ENCODE measurements at places on chromosomes 2 and 18.

DNA sequence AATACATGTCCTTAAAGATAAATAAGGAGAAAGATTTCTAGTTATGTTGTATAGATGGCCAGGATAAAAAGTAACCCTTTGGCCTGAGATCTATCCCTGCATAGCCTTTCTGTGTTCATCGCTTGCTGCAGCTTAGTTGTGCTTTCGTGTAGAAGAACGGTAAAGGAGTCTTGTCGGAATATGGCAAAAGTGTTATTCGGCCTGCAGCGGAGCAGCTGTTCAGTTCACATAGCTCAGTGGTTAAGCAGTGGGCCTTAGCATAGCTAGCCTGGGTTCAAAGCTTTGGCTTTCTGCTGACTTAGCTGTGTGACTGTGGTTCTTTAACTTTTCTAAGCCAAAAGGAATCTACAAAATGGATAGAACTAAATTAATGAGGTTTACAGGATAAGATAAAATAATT, 55.4 kb downstream of the MALT1 start:
- DNase-seq, result no peak

DNA sequence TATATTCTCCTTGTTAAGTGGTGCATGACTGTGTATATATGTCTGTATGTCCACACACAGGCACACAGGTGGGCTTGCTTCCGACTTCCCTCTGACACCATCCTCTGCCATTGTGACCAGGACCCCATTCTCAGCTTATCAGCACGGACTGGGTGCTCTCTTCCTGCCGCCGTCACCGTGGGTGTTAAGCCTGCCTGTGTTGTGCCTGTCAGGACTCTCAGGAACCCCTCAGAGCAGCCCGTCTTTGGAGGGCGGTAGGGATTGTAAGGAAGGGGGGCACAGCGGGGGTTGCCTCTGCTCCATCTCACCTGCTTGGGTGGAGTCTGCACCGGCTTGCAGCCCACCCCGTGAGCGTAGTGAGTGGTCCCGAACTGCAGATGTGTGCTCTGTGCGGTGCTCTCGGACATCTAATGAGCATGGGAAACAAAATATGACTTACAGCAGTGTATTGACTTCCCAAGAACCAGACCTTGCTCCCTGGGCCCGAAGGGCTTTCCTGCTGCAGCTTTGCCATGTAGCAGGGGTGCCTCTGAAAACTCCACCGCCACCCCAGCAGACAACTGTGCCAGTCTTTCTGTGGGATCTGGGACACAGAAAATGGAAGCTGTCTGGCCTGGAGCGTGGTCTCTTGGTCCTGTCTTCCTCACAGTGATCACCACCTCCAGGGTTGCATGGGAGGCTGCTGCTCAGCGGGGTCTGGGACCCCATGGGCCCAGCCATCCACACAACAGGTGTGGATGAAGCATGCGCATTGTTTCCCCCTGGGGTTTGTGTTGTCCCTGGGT, 58.9 kb downstream of the SH3RF3 start:
- no peak for DNase-seq

DNA sequence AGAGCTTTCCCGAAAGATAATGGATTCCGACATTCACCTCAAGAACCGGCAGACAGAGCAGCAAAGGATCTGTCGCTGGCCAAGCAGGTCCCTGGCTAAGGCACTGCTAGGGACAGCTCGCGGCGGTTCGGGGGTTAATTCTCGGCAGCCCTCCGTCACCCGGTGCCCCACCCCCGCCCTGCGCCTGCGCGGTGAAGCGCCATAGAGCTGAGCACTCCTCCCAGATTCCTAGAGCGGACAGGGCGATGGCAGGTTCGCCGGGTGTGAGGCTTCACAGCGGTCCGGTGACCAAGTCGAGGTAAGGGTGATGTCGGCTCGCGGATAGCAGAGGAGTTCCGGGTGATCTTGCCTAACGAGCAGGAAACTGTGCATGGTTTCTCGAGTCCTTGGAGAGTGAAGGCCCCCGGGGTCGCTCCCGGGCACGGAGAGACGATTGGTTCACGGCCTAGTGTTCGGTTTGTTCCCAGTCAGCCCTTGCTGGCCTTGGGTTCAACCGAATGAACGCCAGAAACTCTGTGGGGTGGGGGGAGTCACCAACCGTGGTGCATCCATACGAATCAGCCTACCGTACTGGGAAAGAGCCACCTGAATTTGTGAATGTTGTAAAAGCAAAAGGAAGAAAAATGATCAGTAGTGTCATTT, at the start of gene ZSCAN30:
ZSCAN30 (minus strand) TSS at position 136 of the 642 bp plus-strand sequence. CDS start 25,877 bp downstream, outside the sequence.
- DNase-seq, result peak; percentile 99

GRCh38 chr2:119647440-119648169, 31.4 kb upstream of the TMEM177 start:
- no peak for DNase-seq

- DNase-seq, result no peak
Measured at GRCh38 chr2:85951351-85952067, 62.7 kb upstream of the ST3GAL5 start.

- DNase-seq, result no peak
Measured at GRCh38 chr2:189570570-189571031, 10.0 kb downstream of the SLC40A1 start.

DNA sequence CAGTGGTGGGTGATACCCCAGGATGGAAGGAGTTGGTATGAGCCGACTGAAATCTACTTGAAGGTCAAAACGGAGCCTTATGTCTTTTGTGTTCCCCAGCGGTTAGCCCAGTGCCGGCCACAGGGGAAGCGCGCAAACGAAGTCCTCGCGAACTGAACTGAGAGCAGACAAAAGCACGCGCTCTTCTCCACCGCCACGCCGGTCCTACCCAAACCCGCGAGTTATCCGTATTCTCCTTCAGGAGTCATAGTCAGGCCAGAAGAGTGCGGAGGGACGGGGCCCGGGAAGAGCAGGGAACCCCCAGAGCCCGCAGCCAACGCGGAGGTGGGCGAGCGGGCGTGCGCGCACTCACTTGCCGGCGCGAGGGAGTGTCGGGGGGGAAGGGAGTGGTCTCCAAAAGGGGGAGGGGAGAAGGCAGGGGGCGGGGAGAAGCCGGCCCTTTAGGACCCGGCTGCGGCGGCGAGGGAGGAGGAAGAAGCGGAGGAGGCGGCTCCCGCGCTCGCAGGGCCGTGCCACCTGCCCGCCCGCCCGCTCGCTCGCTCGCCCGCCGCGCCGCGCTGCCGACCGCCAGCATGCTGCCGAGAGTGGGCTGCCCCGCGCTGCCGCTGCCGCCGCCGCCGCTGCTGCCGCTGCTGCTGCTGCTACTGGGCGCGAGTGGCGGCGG, at the start of gene IGFBP2:
IGFBP2 (plus strand) TSS at position 469 of the 664 bp plus-strand sequence; CDS start at position 573, 104 bp downstream.
- DNase-seq, result peak; percentile 85

GRCh38 chr2:28640260-28640907, 111.2 kb upstream of the PPP1CB start:
- no peak for DNase-seq

Data from right forelimb (tissue), 1 donor.